Anterior cingulate cortex (tissue), 58 donors: ENCODE measurements at places on chromosomes 16 and 17.

GRCh38 chr16:49575346-49576172 lies 202.0 kb downstream of the C16orf78 start:
- DNase-seq = no peak

DNA sequence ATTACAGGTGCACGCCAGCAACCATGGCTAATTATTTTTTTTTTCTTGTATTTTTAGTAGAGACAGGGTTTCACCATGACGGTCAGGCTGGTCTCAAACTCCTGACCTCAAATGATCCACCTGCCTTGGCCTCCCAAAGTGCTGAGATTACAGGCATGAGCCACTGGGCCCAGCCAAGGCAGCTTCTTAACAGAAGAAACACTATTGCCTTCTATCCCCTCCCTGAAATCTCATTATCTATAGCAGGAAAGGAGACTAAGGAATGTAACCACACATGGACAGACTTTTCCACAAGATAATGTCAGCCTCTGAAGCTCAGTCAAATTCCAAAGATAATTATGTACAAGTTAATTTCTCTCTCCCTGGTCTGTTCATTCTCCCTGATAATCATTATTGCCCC lies 5.7 kb upstream of the ZP2 start:
- DNase-seq = no peak

DNA sequence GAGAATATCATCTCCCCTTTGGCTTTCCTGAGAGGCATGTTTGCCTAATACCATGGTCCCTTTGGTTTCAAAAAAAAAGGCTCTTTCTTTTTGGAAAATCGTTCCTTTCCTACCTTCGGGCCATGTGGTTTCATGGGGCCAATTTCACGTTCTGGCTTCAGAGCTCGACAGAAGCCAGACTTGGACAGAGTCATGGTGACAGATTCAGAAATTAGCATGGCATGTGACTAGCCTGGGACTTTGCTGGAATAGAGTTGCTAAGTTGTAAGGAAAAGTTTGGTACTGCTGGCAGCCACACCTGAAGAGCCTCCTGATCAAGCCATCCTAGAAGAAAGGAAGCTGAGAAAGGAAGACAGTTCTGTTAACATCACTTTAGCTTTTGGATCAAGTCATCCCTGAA lies 2.4 kb upstream of the VWA3A start:
- no peak for DNase-seq

DNA sequence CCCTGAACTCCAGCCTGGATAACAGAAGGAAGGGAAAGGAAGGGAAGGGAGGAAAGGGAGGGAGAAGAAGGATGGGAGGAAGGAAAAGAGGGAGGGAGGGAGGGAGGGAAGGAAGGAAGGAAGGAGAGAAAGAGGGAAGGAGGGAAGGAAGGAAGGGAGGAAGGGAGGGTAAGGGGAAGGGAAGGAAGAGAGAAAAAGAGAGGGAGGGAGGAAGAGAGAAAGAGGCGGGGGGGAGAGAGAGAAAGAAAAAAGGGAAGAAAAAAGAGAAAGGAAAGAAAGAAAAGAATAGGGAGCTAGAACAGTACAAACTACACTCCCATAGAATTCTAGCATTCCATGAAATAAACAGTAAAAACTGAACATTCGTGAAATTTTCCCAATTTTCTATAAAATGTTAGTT lies 23.1 kb upstream of the TRIM37 start:
- DNase-seq = no peak

DNA sequence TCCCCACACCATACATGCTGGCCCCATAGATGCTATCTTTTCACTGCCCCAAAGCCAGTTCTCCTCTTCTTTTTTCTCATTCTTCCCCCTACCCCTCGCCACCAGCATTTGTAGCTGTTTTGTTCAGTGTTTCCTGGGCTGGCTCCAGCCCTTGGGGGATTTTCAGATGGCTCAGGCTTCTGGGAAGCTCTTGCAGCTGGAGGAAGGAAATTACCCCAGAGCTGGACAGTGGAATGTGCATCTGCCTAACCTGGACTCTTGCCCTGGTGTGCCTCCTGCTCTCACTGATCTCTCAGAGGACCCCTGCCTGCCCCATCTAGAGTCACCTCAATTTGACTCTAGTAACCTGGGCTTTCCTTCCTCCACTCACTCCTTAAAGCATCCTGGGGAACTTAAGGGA lies 82.8 kb downstream of the MYH13 start:
- DNase-seq = no peak

GRCh38 chr16:70749006-70749678 lies 51.8 kb downstream of the VAC14 start:
- DNase-seq = no peak

- DNase-seq = no peak
Observed at GRCh38 chr17:83193336-83194185, 114.2 kb downstream of the METRNL start.

- DNase-seq = no peak
Observed at GRCh38 chr16:78097548-78097947, 1.9 kb upstream of the WWOX start.

GRCh38 chr17:67221062-67221998 lies 23.7 kb downstream of the HELZ start:
- no peak for DNase-seq

DNA sequence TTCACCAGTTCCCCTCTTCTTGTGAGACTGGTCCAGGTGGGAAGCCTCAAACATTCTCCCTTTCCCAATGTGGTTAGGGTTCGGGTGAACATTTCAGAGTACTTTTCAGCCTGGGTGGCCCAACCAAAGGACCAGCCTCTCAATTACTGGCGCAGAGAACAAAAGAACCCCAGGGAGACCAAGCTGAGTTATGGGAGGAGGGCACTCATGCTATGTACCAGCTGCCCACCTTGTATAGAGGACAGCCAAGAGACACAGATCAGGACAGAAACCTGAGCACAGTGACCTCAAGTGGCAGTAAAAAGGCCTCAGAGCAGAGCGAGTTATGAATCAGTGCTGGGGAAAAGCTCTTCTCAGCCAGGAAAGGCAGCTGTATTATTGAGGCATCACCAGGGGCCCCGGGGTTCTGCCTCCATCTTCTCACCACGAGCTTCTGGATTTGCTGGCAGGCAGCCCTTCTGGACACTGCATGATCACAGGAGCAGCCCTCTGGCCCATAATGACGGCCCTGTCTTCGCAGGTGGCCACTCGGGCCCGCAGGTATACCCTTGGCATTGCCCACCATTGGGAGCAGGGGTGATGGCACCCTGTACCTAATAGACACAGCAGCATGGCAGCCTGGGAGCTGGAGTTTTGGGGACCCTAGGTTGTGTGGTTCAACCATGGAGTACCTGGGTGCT lies 3.8 kb downstream of the G6PC3 start:
- DNase-seq = no peak

DNA sequence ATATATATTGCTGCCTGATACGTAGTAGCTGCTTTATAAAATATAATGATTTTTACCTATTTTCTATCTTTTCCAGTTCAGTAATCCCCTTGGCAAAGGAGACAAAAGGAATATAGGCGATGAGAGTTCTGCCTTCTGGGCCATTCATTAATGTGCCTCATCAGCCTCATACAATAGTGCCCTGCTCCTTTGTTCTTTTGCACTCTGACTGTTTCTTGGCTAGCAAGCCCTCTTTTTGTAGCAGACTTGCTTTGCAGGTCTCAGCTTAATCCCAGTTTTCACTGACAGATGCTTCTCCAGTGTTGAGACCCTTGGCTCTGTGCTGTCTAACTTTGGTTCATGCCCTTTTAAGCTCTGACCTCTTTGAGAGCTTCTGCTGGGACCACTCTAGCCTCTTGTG lies 10.4 kb downstream of the HSD17B2 start:
- no peak for DNase-seq

DNA sequence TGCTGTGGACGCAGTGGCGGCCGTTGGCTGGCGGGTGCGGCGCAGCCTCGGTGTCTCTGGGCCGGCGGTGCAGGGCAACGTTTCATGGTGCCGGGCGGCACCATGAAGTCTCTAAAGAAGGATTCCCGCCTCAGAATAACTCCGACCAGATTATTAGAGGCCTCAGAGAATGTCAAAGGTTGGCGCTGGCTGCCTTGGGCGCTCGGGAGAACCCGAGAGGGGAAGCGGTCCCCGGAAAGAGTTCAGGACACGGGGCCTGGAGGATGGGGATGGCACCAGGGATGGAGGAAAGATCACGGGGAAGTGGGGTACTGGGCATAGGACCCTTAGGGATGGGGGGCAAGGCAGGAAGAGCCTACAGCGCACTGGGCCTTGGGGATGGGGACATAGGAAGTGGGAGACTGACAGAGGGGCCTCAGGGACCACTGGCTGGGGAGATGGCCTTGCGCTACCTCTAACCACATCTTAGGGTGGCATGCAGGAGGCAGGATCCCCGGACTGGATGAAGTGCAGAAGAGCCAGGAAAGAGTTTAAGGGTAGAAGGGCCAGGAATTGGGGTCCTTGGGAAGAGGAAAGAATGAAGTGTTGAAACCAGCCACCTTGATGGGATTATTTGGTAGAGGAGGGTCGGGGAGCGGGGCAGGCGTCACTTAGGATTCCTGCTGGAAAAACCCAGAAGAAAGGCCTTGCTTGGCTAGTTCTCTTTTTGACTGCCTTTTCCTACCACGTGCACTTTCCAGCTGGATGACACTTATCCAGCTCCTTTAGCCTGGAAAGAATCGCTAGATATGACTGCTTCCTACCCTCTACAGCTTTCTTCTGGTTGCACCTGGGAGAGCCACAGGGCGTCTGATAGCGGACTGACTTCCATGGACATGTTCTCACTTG lies 578 bp downstream of the MYCBPAP start:
- no peak for DNase-seq

DNA sequence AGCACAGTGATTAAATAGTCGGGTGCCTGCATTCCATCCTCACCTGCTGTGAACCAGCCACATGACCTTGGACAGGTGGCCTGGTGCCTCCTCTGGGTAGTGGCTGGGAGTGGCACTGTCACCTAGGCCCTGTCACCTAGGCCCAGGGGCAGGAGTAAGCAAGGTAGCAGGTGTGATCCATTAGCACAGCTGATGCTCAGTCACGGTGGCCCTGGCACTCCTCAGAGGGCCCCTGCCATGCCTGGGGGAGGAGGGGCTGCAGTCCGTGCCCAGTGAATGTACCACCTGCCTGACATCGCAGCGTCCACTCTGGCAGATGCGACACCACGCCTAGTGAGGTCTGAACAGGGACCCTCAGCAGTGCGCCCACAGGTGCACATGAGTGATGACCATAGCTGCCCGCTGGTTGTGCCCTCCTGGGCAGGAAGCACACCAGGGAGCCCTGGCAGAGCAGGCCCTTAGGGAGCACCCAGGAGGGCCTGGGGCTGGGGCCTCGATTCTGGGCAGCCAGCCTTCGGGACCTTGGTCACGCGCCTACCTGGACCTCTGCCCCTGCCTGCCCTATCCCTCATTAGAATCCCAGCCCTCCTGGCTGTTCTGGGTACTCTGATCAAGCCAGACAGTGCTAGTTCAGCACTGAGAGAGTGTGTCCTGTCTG lies 33.1 kb upstream of the CRISPLD2 start:
- no peak for DNase-seq

DNA sequence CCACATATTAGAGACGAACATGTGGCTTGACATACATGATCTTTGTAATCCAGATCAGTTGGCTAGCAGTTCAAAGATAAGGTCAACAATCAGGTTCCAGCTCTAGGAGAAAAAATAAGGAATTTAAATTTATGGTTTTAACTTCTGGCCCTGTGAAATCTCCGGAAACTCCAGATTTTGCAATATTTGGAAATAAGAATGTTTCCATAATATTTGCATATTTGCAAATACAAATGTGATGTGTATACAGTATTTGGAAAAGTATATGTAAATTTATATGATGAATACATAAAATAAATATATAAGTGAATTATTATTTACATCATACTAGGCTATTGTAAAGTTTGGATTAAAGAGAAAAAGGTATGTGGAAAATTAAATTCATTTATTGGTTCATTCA lies 97.1 kb downstream of the KCNJ2 start:
- no peak for DNase-seq

GRCh38 chr16:1027501-1027815 lies 45.1 kb upstream of the SSTR5 start:
- DNase-seq = peak; percentile 69

DNA sequence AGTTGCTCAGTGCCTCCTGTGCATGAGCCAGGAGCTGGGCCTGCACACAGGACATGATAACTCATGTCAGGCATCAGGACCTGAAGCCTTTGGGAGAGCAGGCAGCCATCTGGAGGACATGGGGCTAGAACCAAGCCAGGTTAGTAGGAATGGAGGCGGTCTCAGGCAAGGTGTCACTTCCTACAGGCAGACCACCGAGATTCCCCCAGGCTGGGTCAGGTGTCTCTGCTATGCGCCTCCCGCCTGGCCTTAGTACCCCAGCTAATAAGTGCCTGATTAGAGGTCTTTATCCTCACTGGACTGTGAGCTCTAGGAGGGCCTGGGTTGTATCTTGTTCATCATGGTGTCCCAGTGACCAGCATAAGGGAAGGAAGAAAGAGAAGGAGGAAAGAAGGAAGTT lies 15.6 kb downstream of the SAMD14 start:
- DNase-seq = no peak

GRCh38 chr17:82752371-82753200 lies 721 bp downstream of the TBCD start:
- DNase-seq = no peak

- DNase-seq = no peak
Observed at GRCh38 chr16:20620003-20620402, 43.8 kb upstream of the ACSM2B start.

DNA sequence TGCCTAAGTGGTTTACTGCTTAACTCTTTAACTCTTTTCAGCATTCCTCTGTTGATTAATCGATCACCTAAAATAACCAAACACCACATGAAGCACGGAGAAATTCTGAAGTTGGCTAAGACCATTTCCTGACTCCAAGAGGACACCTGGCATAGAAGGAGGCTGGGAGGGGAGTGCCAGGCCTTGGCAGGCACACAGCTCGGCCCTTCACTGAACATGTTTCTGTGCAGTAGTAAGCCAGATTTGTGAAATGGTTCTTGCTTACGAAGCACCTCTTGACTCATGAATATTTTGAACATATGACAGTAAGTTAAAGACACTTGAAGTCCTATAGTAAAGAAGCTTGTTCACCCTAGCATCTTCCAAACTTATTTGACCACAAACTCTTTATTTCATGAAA lies 82.3 kb downstream of the FOXL1 start:
- DNase-seq = no peak
